ENCODE measurements at places on chromosomes 11 and 22.

GRCh38 chr11:7637447-7638157 lies 35.7 kb downstream of the CYB5R2 start:
- no peak for DNase-seq

DNA sequence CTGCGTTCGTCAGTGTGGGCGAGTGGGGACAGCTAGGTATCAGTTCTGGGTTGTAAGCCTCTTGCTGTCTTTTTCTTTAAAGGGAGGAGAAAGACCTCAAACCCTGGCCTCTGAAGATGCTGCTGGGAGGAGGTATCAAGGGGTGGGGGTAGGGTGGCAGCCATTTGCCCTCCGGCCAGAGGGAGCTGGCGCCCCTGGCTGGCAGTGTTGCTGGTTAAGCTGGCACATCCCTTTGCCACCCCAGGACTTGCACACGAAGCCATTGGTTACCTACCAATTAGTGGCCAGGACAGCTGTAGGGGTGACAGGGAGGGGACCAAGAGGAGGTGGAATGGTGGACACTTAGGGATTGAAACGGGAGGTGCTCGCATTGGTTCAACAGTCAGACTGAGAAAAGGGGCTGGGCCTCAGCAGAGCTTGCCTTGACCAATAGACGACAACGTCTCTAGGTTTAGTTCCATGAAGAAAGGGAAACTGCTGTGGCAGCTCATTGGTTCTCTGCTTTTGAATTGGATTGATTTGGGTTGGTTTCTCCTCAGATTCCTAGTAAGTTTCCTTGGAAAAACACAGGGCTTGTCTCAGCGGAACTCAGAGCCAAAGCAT lies 77.9 kb downstream of the ST3GAL4 start:
- DNase-seq: no peak

DNA sequence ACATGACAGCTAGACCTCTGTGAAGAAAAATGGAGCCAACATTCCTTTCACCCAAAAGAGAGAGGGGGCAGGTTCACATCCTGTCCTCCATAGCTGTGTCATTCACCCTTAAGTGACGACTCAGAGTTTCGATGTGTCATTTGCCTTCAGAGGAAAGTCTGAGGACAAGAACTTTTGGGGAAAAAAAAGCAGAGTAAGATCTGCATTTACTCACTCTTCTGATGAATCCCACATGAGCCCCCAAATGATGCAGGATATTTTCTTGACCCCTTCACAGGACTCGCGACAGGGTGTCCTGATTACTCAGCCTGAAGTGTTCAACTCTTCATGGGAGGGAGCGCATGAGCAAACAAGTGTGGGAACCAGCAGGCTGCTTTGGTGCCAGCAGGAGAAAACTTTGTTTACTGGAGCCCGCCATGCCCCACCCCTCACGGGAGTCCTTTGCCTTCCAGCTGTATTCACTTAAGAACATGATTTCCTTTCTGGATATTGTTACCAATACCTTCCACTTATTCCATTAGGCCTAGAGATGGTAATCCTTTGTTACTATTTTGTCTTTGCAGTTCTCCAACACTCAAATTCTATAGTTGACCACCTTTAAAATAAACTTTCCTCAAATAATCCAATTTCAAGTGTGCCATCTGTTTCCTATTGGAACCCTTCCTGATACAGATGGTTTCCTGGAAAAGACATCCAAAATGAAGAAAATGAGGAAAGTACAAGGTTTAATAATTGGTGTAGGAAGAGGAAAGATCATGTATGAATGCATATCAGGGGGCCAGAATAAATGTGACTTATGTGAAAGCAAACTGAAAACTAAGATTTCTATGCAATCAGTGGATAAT lies 729.8 kb downstream of the FAM181B start:
- DNase-seq: peak; percentile 9

- no peak for DNase-seq
Measured at GRCh38 chr11:221998-222789, 13.9 kb downstream of the SIRT3 start.

DNA sequence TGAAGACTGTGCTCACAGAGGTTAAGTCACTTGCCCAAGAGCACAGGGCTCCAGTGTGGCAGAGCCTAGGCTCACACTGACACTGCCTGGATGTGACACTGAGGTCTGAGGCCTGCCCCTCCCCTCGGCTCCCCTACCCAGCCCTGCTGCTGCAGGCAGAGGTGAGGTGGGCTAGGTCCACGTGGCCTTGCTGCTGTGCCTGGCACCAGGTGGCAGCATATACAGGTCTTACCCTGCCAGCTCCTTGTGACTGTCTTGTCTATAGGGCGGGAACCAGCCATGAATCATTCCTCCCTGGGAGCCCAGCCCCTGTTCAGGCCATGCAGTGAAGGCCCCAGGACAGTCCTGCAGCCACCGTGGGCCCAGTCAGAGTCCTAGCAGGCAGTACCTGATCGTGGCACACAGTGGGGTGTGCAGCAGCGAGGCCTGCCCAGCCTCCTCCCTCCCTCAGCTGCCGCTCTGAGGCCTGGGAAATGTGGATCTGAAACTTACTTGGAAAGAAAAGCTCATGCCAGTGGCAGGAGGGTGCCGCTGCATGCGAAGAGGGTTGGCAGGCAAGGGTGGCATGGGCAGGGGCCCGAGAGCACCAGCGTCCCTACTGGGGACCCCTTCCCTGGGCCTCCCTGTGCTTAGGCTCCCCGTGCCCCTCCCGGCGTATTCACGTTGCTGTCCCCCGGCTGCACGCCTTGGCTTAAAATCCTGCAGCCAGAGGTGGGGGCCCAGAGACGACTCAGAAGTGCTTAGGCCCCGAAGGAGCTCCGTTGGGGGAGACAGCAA lies 1.2 kb upstream of the CERK start:
- peak; percentile 72 for DNase-seq

DNA sequence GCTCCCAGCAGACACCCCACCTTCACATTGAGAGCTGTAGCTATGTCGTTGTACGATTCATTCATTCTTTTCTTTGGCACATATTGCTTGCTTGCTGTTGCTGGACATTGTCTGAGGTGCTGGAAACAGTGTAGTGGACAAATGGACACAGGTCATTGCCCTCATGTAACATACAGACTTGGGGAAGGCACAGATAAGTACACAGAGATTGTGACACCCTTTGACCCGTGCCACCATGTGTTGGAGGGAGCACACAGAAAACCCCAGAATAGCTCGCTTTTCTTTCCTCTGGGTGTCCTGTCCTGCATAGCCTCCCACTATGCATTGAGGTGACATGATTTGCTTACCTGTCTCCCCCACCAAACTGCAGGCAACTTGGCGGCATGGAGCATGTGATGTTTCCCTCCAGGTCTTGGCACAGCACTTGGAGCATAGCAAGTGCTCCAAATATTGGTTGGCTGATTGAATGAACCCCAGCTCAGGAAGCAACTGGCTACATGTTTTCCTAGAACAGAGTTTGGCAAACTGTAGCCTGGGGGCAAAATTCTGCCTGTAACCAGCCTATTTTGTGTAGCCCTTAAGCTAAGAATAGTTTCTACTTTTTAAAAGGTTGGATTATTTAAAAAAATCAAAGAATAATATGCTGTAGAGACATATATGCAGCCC lies 30.9 kb upstream of the NECTIN1 start:
- DNase-seq: no peak

DNA sequence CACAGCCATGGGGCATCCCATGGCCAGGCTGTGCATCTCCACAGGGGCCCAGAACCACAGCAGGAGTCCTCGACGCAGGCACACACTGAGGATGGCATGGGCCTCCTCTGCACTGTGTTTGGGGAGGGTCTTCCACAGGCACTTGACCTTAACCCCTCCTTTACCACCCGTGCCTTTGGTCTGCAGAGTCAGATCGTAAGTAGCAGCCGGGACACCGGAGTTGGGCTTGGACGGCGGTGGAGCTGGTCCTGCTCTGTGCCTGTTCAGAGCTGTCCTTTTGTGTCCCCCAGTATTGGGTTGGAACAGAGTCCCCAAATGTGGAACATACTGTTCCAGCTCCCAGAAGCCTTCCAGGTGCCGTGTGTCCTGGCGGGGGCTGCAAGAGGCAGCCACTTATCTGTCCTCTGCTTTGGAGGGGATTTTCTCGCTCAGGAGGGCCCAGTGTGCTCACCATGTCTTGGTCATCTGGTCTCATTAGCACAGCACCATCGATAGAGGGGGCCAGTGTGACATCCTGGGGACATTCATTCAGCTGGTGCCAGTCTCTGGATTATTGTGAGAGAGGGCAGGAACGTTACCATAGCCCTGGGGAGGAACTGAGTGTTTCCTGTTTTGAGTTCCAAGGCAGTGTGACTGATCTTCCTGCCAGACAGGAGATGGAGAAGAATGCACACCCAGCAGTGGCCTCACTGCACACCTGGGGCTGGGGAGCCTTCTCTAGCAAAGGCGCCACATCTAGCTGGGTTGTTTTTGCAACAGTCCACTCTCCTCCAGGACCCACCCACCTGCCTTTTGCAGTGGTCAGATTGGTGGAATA lies 12.4 kb downstream of the CRELD2 start:
- peak; percentile 68 for DNase-seq

DNA sequence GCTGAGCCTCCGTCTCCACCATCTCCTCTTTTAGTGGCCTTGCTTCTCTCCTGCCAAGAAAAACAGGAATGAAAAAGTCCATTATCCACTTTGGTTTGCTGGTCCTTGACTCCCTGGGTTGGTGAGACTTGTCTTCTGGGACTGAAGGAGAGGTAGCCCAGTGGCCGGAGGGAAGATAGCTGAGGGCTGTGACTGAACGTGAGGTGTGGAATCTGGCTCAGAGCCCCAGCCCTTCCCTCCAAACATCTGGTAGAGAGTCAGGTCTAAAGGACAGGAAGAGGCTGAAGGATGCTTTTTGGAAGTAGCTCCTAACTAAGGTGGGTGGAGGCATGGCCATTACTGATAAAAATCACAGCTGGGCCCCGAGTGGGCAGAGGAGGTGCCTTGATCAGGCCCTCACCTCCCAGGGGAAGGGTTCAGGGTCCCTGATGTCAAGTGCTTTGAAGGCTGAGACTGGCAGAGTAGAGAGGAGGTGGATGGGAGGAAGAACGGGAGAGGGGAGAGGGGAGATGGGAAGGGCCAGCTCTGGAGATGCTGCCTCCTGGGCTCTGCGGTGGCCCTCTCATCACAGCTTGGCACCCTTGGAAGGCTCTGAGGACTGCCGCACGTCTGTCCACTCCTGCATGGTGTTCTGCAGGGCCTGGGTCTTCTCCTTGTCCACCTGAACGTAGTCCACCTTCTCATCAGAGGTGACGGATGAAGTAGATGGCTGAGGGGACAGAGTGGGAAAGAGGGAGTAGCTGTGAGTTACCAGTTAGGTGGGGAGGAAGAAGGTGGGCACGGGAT lies 30.2 kb downstream of the USP35 start:
- DNase-seq: no peak

DNA sequence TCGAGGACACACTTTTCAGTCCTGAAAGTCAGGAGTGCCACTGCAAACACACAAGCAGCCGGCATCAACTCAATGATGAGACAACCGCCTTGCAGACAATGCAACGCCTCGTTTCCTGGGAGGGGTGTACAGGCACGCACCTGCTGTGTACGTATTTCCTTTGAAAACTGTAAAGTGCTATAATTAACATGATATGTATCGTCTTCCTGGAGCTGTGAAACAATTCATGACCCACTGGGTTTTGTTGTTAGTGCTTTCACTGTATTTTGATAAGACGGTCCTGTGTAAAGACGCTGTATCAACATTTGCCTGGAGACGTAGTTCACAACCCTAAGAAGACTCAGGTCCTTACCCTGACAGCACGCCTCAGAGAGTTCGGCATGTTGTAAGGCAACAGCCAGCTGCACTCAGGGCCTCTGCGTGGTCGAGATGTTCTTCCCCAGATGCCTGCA lies 105.7 kb upstream of the ANO1 start:
- DNase-seq: no peak

- no peak for DNase-seq
Measured at GRCh38 chr22:28230671-28231070, 311.6 kb upstream of the PITPNB start.

- DNase-seq: peak; percentile 80
Measured at GRCh38 chr11:111422494-111423249, 43.6 kb upstream of the POU2AF1 start.

DNA sequence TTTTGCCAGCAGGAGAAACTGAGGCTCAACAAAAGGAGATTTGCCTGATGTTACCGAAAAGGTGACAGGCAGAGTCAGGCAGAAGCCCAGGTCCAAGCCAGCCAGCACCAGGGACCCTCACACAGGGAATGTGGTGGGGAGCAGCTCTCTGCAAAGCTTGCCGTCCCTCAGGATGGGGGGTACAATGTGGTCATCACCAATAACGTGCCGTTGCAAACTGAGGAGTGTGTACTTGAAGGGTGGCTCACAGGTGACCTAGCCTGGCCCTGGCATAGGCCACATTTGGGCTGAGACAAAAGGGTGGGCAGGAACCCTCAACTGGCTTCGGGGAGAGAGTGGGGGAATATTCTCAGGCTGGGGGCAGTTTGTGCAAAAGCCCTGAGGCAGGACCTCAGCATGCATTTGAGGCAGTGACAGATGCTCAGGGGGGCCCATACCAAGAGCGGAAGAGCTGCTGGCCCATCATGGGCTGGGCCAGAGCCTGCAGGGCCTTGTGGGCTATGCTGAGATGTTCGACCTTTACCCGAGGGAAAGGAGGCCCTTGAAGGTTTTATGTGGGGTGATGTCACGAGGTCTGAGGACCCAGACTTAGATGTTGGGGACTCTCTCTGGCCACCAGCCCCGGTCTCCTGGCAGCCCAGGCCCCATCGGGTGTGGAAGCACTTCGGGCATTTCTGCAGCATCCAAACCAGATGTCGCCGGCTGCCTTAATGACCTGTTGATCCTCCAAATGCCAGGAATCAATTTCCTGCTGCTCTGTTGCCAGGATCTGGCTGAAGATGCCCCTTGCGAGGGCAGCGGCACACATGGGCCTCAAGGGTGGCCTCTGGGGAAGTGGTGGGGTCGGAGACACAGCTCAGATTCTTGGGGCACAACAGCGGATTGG lies 57.4 kb upstream of the SHISAL1 start:
- DNase-seq: no peak

GRCh38 chr22:24063986-24064385 lies 52.9 kb downstream of the CABIN1 start:
- DNase-seq: no peak

DNA sequence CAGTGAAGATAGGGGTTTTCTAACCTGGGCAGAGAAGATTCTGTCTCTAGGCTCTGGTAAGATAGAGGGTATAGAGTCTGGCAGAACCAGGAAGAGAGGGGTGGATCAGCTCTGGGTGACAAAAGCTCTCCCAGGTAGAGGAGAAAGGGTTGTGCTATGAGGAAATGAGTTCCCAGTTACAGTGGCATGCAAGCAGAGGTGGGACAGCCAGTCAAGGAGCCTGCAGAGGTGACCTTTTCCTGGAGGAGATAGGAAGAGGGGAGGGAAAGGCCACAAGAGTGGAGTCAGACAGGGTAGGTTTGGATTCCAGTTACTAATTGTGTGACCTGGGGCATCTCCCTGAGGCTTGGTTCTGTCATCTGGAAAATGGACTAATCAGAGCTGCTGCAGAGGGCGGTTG lies 3.4 kb upstream of the CAPN5 start:
- DNase-seq: no peak

- DNase-seq: no peak
Measured at GRCh38 chr11:25159341-25159740, 662.5 kb downstream of the LUZP2 start.

- no peak for DNase-seq
Measured at GRCh38 chr11:111718436-111718835, 47.8 kb downstream of the PPP2R1B start.
